ENCODE measurements at places on chromosomes 6 and 20.

DNA sequence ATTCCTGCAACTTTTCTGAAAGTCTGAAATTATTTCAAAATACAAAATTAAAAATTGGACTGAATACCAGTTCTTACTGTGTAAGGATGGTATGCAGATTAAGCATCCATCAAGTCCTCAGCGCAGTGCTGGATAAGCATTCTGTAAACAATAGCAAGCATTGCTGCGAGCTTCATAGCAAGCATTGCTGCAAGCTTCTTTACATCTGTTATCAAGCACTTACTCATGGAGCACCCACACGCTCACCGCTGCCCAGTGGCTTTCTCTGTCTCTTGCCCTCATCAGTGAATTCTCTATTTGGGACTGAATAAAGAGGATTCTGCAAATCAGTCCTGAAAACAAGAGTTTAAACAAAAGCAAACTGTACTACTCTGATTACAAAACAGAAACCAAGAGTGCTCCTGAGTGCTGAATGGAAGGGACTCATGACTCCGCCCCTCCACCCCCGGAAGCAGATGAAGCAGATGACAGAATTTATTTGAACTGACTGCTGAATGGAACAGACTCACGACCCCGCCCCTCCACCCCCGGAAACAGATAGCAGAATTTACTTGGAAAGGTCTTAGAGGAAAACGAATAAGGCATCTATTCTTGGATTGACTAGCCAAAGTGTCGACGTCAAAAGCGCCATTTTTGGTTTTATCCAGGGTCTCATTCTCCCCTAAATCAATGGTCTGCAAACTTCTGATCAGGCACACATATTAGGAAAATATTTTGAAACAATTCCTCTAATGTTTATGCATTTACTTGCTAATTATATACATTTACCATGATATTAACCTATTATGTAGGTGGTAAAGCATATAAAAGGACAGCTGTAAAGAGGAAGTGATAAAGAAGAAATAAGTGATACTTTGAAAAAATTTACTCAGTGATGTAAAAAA is 22.1 kb upstream of the EYA2 start:
- no peak for DNase-seq

DNA sequence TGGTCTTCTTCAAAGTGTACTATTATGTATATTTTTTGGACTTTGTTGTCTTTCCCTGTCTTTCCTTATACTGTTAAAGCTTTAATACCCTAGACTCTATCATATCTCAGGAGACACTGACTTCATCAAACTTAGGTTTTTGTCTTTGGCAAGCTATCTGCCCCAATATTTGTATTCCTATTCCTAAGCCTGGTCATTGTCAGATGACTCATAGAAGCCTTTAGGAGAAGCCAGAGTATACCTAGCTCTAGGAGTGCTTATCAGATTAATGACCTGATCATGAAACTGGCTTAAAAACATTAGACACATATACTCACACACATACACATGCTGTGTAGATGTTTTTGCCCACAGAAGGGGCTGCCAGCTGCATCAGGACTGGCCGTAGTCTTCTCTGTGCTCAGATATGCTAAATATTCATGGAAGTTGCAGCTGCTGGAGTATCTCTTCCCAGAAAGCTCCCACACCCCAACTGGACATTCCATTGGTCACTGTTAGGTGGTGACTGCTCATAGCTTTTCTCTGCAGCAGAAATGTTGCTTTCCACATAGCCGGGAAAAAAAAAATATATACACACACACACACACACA is 102.0 kb downstream of the ANKS1A start:
- DNase-seq: no peak

DNA sequence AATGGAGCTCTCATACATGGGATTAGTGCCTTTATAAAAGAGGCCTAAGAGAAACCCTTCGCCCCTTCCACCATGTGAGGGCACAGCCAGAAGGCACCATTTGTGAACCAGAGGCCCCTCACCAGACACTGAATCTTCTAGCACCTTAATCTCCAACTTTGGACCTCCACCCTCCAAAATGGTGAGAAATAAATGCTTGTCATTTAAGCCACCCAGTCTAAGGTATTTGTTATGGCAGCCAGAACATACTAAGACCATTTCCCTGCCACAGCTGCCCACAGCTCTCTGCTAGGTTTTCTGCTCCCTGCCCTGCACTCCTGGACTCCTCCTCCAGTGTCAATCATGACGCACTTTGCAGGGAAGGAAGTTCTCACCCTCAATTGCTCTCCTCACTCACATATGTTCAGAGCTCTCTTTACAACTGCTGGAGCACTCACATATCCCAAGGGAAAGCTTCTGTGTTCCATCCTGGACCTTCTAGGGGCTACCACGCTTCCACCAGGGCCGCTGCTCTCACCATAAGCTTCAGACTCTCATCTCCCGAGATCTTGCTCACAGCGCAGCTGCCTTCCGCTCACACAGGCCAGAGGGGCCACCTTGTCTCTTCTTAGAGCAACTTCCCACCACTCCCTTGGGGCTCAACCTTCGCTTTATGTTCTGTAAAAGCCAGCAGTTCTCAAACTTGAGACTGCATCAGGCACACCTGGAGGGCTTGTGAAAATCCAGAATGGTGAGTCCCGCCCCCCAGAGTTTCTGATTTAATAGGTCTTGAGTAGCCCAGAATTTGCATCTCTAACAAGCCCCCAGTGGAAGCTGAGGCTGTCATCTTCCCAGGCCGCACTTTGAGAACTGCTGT is 1.6 kb upstream of the LY86 start:
- DNase-seq: no peak

DNA sequence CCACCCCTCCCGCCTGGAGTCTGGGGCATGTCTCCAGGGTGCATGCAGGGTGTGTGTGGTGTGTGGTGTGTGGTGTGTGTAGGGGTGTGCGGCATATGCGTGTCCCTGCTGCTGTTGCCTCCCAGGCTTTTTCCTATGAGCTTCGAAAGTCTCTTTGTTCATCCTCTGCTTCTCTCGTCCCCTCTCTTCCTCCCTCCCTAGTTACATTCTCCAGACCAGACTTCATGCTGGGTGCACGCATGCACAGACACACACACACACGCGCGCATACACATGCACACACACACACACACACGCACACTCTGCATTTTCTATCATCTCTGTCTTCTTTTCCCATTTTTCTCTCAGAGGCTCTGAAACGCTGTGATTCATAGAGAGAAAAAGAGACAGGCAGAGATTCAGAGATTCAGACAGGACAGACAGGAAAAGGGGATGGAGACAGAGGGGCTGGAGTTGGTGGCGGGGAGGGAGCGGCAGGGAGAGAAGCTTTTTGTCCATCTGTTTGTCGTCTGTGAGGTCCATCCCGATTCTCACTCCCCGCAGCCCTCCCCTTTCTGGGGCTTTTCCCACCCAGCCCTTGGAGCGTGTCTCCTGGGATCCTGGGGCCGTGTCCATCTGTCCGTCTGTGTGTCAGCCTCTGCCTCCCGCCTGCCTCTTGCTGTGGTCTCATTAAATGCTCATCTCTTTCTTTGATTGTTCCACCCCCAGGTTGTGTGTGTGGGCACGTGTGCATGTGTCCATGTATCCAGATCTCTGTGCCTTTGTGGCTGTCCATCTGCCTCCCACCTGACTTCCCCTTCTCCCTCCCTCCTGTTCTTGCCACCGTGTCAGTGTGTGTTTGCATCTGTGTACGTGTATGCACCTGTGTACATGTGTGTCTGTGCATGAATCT is 62.6 kb downstream of the SRC start:
- DNase-seq: no peak

GRCh38 chr6:7042056-7042653 is 65.6 kb upstream of the RREB1 start:
- DNase-seq: no peak

GRCh38 chr6:112603726-112604125 is 256.6 kb downstream of the RFPL4B start:
- no peak for DNase-seq

DNA sequence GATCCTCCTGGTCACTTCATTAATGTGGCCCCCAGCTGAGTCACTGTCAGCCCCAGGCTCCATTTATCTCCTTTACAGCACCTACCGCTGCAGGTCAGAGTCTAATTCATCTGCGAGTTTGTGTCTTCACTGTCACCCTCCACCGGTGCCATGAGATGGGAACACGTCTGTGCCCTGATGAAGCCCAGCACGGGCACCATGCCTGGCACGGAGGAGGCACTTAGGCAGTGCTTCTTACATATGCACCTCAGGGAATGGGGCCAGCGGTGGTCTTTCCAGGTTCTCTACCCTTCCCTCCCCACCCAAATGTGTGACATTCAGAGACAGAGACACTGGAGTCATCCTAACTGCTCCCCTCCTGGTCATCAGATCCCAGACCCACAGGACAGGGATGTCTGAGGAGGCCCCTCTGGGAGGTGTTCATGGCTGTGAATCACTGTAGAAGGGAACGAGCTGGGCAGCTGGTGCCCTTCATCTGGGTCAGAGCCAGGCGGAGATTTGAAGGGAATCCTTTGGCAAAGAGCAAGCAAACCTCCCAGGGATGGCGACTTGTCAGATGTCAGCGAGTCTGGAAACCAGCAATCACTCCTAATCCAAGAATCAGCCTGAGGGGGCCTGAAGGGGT is 364.6 kb downstream of the PREX1 start:
- DNase-seq: no peak

- DNase-seq: no peak
Observed at GRCh38 chr6:85637579-85637978, 5.1 kb downstream of the SYNCRIP start.

DNA sequence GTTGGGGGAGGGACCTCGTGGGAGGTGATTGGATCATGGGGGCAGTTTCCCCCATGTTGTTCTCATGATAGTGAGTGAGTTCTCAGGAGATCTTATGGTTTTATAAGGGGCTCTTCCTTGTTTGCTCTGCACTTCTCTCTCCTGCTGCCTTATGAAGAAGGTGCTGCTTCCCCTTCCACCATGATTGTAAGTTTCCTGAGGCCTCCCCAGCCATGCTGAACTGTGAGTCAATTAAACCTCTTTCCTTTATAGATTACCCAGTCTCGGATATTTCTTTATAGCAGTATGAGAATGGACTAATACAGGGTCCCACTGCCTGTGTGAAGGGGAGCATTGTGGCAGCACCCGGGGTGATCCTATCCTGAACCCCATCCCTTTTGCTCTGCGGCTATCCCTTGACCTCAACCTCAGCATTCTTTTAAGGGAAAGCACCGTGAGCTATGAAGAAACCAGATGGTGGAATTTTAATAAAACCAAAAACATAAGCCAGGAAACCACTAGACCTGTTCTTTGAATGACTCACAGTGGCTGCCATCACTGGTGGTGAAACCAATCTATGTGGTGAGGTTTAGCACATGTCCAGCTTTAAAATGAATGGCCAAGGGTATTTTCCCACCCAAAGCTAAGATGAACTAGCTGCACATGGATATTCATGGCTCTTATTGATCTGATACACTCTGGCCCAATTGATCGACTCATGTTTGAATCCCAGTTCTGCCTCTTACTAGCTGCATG is 62.2 kb downstream of the ZDHHC14 start:
- DNase-seq: no peak

DNA sequence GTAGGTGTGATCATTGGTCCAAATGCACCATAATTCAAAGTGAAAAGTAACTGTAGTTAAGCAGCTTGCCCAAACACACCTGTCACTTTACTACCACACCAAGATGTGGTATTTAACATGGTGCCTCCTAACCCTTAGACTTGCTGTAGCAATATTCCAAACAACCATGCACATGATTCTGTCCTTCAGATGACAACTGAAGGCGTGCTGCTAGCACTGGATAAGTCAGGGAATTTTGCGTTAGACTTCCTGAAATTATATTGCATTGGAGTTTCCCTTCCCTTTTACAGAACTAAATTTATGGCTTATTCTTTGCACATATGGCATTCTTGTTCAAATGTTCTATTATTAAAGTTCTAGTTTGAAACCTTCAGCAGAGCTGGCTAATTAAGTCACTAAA is 106.2 kb downstream of the ARHGAP18 start:
- DNase-seq: no peak

DNA sequence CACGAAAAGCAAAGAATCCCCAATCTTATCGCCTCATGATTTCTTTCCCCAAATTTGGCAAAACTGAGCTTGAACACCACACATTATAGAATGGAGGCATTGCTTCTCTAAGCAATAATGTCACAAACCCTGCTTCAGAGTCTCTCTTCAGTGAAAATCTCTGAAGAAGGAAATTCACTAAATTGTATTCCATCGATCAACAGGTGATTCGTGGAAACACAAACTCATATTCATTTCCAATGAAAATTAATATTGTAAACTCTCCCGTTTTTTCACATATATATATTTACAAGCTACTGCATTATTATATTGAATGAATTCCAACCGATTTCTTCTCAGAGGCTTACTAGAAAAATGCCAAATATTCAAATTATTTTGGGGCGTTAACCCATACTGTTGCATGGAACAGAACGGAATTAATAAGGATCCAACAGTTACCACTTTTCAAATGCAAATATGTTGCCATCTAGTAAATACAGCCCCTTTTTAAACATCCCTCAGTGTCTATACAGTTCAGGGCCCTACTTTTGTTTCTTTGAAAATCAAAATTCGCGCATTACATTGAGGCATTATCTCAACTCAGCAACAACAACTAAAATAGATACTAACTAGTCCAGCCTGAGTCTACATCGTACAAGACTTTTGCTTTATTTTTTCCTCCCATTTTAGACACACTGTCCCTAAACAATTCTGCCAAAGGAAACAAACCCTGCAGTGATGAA is 1.3 kb downstream of the KIF13A start:
- no peak for DNase-seq

- no peak for DNase-seq
Observed at GRCh38 chr20:25058847-25059810, 1.2 kb upstream of the ACSS1 start.
